ENCODE measurements at places on chromosomes 5 and 9. TPM values are rescaled to one million over a fixed set of nuclear protein-coding genes. Genes with fewer than 3 reads are reported as not detected.

Gene PCDHB2
- total RNA-seq: 44.3 TPM

GRCh38 chr5:143979044-143979690, 167.2 kb downstream of the HMHB1 start:
- H3K27ac ChIP-seq: no peak overlapping the region
- no peak for DNase-seq
- no peak overlapping the region for H3K4me3 ChIP-seq
- peaks cover 5% of the 10 kb centered on the region for H3K4me1 ChIP-seq

DNA sequence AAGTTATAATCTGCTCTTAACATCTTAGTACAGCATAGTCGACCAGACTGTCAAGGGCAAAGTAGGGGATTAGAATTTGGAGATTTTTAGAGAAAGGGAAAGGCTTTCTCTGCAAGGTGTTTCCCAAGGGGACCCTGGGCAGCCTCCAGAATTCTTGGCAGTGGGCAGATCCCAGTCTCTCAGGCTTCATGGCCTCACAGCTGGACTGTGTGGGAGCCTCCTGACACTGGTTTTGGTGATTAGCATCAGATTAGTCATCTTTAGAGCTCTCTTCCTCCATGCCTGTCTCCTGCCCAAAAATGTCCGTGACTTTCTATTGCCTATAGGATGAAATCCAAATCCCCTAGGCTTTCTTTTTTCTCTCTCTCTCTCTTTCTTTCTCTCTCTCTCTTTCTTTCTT, 370.7 kb downstream of the ZSWIM6 start:
- no peak overlapping the region for H3K27ac ChIP-seq
- H3K27me3 ChIP-seq: no peaks in the 10 kb centered on the region
- no peak overlapping the region for H3K4me3 ChIP-seq
- no peaks in the 10 kb centered on the region for H3K4me1 ChIP-seq

GRCh38 chr5:17813214-17813613, 179.0 kb downstream of the TAF11L14 start:
- H3K36me3 ChIP-seq: no peaks in the 10 kb centered on the region
- peak; percentile 35 for DNase-seq
- peak overlapping the region; percentile 60 for H3K27ac ChIP-seq
- no peaks in the 10 kb centered on the region for H3K27me3 ChIP-seq

DNA sequence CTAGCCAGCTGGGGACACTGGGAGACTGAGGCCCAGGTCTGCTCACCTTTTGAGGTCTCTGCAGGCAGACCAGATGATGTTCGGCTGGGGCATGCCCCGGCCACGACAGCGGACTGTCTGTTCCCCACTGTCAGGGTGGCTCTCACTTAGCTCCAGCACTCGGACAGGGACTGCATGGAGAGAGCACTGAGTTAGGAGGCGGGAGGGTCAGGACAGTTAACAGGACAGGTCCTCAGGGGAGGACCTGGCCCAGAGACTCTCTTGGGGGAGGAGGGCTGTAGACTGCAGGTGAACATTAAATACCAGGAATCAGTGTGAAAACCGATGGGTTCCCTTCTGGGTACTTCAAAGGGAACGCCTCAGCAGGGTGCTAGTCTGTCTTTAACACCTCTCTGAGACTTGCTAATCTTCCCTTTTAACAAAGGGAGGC, 25.1 kb downstream of the PDGFRB start:
- no peaks in the 10 kb centered on the region for H3K27me3 ChIP-seq
- H3K4me3 ChIP-seq: no peak overlapping the region
- H3K27ac ChIP-seq: no peak overlapping the region
- DNase-seq: no peak

DNA sequence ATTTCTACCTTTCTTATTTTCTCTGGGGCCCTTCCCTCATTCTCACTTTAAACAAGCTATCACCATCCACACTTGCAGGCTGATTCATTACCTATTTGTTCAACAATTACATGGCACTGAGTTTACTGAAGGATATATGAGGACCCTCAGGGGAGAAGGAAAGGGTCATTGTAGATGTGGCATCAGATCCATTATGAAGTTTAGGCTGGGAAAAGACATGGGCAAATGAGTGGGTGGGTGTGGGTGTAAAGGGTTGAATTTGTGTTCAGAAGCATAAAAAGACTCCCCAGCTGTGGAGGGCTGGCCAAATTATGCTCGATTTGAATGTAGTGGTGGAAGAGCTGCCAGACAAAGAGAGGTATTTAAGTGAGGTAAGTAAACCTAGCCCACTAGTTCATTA, 55.9 kb upstream of the MTAP start:
- H3K4me3 ChIP-seq: no peak overlapping the region
- no peak overlapping the region for H3K27ac ChIP-seq
- DNase-seq: no peak

Gene NRG2
- 0.54 TPM for total RNA-seq

DNA sequence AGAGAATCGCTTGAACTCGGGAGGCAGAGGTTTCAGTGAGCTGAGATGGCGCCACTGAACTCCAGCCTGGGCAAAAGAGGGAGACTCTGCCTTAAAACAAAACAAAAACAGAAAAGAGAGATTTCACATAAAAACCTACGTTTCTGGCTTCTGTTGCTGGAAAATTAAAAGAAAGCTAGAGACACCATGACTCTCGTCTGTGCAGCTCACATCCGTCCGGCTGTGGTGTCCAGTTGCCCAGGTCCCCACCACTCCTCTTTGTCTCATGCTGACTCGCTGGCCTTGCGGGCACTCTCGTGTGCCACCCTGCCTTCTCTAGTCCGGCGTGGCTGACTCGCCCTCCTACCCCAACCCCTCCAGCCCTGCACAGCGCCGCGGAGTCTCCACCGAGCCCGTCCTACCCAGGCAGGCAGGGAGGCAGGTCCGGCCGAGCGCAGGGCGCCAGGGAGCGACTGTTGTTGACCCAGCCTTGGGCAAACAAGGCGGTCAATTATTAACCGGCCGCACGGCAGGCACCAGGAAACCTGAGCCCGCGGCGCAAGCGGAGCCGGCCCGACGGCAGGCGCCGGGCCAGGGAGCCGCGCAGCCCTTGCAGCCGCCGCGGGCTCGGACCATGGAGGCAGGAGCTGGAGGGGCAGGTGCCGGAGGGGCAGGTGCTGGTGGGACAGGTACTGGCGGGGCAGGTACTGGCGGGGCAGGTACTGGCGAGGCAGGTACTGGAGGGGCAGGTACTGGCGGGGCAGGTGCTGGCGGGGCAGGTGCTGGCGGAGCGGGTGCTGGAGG, at the start of gene PRRT1B:
PRRT1B (plus strand) TSS at position 521 of the 783 bp plus-strand sequence; CDS start at position 614, 93 bp downstream.
- H3K4me3 ChIP-seq: no peak within 1 kb of the TSS
- H3K27me3 ChIP-seq: peaks cover 25% of the 10 kb centered on the region
- H3K4me1 ChIP-seq: peaks cover 3% of the 10 kb centered on the region
- no peaks in the 10 kb centered on the region for H3K36me3 ChIP-seq
- DNase-seq: no peak

DNA sequence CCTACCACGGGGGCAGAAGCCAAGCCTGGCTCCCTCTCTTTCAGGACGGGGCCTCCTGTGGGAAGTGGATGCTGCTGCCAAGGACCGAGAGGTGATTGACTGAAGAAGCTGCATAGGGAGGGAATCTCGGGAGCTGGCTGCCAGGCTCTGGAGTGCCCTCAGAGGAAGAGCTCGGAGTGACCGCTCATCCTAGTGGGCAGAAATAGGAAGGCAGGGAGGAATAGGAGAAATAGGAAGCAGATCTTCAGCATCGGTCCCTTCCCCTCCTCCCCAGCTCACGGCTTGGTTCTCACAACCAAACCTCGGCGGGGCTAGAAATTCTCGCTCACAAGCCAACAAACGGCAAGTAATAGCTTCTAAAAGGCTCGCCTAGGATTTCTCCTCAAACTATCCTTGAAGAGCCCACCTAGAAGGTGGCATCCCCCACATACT, 159.9 kb upstream of the RAI14 start:
- peaks cover 17% of the 10 kb centered on the region for H3K4me1 ChIP-seq
- DNase-seq: no peak
- no peak overlapping the region for H3K4me3 ChIP-seq
- no peak overlapping the region for H3K27ac ChIP-seq
- no peaks in the 10 kb centered on the region for H3K27me3 ChIP-seq

DNA sequence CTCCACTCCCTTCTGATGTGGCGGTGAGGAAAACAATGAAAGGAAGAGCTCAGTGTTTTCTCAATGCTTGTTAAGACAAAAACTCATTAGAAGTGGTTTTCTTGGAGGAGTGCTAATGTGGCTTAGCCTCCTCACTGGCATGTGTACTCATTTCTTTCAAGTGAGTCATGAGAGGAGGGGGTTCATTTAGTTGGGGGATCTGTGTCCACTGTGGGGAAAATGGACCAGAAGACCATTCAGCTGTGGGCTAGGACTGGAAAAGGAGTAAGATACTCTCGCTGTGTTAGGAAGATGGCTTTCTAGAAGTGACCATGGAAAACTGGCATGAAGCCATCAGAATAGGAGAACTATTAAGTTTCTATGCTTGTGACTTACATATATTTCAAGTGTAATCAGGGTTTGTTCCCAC, 23.5 kb downstream of the KLF9 start:
- peaks cover 16% of the 10 kb centered on the region for H3K4me1 ChIP-seq
- H3K4me3 ChIP-seq: no peak overlapping the region
- no peaks in the 10 kb centered on the region for H3K27me3 ChIP-seq
- peak; percentile 49 for DNase-seq
- no peaks in the 10 kb centered on the region for H3K36me3 ChIP-seq
- no peak overlapping the region for H3K27ac ChIP-seq

Gene DUSP1
- 90.1 TPM for total RNA-seq

Gene GLRA1
- total RNA-seq: not detected

DNA sequence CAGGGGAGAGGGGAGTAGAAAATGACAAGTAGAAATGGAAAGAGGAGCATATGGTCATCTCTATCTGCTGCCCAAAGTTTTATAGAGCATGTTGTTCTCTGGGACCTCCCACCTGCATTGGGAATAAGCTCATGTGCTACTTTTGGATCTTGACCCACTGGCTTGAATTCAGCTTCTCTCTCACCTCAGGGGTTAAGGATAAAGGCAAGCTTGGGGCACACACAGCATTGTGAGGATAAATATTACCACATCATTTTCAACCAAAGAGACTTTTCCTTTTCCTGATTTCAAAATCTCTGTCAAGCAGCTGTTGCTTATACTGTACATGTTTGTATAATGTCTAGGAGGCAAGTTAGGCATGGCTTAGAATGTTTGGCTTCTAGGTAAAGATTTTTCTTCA, 16.6 kb downstream of the ATP10B start:
- no peak for DNase-seq
- no peaks in the 10 kb centered on the region for H3K27me3 ChIP-seq
- no peaks in the 10 kb centered on the region for H3K36me3 ChIP-seq
- H3K4me3 ChIP-seq: no peak overlapping the region

- DNase-seq: no peak
- no peaks in the 10 kb centered on the region for H3K36me3 ChIP-seq
- no peaks in the 10 kb centered on the region for H3K4me1 ChIP-seq
- no peaks in the 10 kb centered on the region for H3K27me3 ChIP-seq
Observed at GRCh38 chr5:26572480-26572879, 465.9 kb downstream of the CDH9 start.

- H3K36me3 ChIP-seq: no peaks in the 10 kb centered on the region
- no peaks in the 10 kb centered on the region for H3K27me3 ChIP-seq
- no peak overlapping the region for H3K4me3 ChIP-seq
- peak; percentile 56 for DNase-seq
Observed at GRCh38 chr9:98607152-98607551, 101.6 kb downstream of the GABBR2 start.

DNA sequence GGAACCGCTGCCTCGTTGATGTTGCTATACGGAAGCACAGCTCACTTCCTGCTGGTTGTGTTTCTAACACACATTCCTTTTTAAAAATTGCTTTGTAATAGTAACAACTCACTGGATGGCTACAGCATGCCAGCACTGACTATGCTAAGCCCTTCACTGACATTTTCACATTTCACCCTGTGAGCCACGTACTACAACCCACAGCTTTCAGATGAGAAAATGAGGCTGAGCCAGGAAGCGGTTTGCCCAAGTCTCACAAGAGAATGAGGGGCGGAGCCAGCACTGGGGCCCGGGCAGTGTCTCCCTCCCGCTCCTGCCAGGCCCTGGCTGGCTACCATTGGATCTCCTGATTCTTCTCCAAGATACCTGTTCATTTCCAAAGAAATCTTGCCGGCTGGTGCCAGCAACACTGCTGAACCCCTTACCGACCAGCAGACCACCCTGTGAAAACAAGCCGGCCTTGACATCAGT, 38.3 kb downstream of the FAM78A start:
- H3K27me3 ChIP-seq: no peaks in the 10 kb centered on the region
- peak overlapping the region; percentile 83 for H3K27ac ChIP-seq
- H3K4me3 ChIP-seq: peak overlapping the region; percentile 30

Gene CARTPT
- total RNA-seq: not detected

Gene ACSL6
- total RNA-seq: not detected

Gene CDO1
- 3.9 TPM for total RNA-seq

Gene LCN15
- total RNA-seq: not detected

DNA sequence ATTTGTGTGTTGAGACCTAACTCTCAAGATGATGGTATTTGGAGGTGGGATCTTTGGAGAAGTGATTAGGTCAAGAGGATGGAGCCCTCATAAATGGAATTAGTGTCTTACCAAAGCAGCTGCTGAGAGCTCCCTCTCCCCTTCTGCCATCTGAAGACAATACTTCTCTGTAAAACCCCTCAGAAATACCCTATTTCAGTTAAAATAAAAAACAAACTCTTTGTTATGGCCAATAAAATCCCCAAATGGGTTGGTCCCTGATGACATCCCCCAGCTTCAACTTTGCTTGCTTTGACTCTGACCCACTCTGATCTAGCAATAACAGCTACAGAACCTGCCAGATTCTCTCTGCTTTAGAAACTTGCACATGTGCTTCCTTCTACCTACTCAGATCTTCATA, 100.9 kb downstream of the SNCAIP start:
- no peak overlapping the region for H3K27ac ChIP-seq
- no peak for DNase-seq
- H3K36me3 ChIP-seq: no peaks in the 10 kb centered on the region

- no peaks in the 10 kb centered on the region for H3K36me3 ChIP-seq
- H3K4me3 ChIP-seq: no peak overlapping the region
- H3K4me1 ChIP-seq: no peaks in the 10 kb centered on the region
- peaks cover 2% of the 10 kb centered on the region for H3K27me3 ChIP-seq
- peak; percentile 57 for DNase-seq
Observed at GRCh38 chr9:84699984-84700383, 30.5 kb downstream of the NTRK2 start.
